ENCODE measurements at places on chromosomes 12 and 14.

GRCh38 chr14:71511152-71511551 is 421.1 kb upstream of the RGS6 start:
- no peak for DNase-seq

GRCh38 chr12:104154286-104154685 is 16.3 kb upstream of the NFYB start:
- no peak for DNase-seq

DNA sequence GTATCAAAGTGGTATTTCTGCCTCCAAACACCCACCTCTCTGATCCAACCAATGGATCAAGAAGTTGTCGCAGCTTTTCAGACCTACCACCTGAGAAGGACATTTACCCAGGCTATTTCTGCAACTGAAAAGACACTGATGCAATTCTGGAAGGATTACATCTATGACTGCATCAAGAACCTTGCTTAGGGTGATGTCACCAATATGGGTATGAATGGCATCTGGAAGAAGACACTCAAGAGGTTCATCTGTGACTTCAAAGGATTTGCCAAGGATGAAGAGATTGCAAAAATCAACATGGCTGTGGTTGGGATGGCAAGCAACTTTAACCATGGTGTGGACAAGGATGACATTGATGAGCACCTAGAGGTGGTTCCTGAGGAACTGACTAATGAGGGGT is 154.2 kb downstream of the PCNX1 start:
- DNase-seq, result no peak

DNA sequence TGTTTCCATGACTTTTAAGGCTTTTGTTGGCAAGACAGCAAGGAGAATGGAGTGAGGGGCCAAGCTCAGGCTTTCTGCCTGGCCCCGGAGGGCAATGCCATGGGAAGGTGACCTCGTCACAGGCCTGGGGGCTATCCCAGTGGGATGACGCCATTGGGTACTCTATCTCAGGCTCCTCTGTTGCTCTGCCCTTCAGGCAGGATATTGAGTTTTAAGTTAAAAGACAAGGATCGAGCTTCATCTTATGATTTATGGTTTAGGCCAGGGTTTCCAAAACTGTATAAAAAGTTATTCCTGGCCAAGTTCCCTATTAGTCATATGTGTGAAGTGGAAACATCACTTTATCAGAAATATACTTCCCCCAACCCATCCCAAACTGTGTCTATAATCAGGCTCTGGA is 127.7 kb downstream of the ZFP36L1 start:
- DNase-seq, result no peak

- no peak for DNase-seq
Observed at GRCh38 chr14:58765418-58765831, 127.7 kb downstream of the DACT1 start.

GRCh38 chr12:23585782-23586163 is 363.7 kb downstream of the SOX5 start:
- DNase-seq, result no peak

DNA sequence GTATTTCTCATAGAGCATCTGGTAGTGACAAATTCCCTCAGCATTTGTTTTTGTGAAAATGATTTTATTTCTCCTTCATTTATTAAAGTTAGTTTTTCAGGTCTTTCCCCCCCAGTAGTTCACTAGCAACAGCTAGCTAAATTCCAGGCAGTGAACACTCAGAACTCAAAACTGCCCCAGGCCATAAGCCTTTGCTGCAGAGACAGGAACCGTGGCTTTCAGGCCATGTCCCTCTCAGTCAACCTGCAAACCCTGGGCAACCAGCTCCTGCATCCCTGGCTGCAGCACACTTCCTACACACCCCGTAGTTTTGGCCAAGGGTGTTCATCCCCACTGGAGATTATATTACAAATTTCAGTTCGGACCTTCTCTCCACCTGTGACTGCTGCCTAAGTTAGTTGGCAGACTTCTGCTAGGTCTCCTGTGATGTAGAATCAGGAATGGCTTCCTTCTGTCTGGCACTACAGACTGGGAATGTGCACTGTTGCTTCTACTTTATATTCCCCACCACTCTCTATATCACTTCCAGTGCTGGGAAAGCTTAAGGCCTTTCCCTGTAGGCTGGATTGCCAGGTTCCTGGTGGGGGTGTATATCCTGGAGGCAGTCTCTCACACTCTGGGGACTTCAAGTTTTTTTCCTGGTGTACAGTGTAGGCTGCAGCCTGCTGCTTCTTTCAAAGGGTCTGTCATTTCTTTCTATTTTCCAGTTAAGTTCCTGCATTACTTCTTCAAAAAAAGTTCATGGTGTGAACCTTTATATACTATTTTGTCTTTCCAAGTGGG is 924.4 kb upstream of the LRFN5 start:
- DNase-seq, result no peak

DNA sequence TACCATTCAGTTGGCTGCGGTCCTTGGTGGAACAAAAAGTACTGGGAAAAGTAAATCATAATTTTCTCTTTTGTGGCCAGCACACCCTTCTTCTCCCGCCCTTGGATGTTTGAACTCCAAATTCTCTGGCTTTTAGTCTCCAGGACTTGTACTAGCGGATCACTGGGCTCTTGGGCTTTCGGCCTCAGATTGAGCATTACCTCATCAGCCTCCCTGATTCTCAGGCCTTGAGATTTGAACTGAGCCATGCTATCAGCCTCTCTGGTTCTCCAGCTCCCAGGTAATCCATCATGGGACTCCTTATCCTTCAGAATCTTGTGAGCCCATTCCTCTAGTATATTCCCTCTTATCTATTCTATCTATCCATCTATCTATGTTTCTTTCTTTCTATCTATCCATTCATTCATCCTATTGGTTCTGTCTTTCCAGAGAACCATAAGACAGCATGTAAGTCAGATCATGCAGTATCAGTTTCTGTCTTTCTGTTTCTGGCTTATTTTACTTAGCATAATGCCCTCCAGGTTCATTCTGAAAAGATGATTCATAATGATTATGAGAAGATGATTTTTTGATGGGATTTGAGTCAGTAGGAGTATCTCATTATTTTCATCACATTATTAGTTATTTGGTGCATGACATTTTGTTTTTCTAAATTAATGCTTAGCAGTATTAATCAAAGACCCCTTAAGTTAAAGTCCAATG is 814.9 kb downstream of the LRFN5 start:
- DNase-seq, result no peak

DNA sequence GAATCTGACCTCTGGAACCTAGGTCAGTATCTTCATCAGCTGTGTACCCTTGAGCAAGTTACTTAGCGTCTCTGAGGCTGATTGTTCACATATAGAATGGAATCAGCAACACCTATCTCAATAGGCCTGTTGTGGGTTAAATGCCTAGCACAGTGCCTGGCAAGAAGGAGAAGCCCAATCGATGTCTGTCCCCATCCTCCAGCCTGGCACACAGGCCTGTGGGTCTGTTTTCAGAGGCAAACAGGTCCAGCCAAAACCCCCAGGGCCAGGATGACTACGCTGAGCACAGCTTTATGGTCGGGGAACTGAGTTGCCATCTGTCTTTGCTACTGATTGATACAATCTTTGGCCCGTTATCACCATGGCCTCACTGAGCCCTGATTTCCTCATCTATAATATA is 89.2 kb downstream of the NUAK1 start:
- no peak for DNase-seq

GRCh38 chr12:124098887-124099286 is 125.9 kb downstream of the ZNF664 start:
- no peak for DNase-seq

DNA sequence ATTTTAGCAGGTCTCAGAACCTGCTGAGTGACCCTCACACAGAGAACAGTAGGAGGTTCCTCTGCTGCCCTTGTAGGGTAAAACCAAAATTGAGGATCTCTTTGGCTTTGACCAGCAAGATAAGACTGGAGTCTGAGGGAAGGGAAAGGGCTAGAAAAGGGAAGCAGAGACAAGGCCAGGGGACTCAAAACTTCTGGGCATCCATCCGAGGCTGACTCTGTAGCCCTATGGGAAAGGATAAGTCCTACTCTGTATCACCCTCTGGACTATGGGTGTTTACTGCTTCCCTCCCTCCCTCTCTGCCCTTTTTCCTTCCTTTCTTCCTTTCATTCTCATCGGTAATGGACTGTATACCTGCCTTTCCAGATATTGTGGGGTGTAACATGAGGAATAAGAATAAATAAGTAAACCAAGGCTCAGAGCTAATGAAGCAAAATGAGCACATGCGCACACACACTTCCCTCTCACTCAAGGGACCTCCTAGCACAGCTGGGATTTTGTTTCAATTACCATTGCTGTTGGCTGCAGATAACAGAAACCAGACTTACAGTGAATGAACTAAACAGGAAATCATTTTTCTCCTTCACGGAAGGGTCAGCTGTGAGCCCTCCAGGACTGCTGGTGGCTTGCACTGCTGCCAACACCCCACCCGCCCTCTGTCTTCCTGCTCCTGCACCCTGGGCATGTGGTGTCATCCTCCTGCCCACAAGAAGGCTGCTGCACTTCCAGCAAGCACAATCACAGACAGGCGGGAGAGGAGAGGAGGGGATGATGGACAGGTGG is 404.4 kb upstream of the CCDC196 start:
- no peak for DNase-seq

- DNase-seq, result no peak
Observed at GRCh38 chr12:108907839-108908351, 28.0 kb downstream of the DAO start.

DNA sequence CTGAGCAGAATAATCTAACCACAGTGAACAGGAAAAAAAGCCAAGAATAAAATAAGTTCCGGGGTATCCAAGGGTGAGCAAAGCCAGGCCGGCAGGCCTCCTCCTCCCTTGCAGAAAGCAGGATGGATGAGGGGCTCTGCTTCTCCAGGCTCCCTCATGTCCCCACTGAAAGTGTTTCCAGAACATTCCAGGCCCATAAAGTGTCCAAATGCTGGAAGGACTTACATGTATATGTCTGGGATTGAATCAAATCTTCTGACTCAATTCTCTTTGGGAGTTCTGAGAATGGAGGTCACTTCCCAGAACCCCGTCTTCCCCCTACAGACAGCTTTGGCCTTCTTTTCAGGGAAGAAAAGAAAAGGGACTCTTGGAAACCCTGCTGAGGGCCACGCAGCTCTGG is 25.0 kb upstream of the BDKRB1 start:
- no peak for DNase-seq
